ENCODE measurements at places on chromosomes 11 and 22.

GRCh38 chr11:35016916-35017315 is 100.5 kb downstream of the PDHX start:
- no peak for DNase-seq

- DNase-seq = no peak
These were observed 94.4 kb upstream of the ALX4 start for GRCh38 chr11:44404301-44404700.

DNA sequence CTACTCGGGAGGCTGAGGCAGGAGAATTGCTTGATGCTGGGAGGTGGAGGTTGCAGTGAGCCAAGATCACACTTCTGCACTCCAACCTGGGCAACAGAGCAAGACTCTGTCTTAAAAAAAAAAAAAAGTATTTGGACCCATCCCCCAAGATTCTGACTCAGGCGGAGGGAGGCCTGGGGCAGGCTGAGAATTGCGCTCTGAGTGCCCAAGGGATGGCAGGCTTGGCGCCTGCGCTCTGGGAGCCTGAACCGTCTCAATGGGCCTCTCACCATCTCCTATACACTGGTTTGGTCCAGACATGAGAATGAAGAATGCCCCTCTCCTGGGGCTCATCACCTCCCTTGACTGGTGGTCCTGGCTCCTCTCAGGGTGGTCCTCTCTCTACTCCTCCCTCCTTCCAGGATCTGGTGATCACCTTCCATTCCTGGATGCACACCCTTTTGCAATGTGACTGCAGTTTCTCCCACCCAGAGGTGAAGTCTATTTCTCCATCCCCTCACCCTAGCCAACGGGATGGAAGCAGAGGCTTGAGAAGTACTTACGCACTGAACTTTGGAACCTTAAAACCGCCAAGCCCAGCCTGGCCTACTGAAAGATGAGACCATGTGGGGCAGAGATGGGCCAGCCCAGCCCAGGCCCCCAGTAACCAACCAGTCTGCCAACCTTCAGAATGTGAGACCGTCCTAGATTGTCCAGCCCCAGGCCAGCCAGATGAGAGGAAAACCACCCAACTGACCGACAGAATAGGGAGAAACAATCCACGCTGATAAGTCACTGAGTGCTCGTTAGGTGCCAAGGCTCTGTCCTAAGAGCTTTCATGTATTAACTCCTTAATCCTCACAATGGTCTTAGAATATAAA is 4.9 kb downstream of the POLR3H start:
- no peak for DNase-seq

GRCh38 chr11:87173185-87174039 is 135.7 kb downstream of the TMEM135 start:
- DNase-seq = no peak

DNA sequence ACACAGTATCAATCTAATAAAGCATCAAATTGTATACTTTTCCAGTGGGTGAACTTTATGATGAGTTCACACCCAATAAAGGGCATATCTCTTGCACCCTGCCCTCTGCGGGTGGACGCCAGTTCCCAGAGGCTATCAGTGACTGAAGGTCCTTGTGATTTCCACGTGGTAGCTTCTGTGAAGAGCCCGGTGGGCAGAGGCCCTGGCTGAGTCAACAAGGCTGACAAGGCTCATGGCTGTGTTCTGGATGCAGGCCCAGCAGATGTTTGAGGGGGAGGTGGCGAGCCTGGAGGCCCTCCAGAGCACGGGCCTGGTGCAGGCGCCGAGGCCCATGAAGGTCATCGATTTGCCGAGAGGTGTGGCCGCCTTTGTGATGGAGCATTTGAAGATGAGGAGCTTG is 71.4 kb downstream of the PIWIL3 start:
- DNase-seq = no peak

DNA sequence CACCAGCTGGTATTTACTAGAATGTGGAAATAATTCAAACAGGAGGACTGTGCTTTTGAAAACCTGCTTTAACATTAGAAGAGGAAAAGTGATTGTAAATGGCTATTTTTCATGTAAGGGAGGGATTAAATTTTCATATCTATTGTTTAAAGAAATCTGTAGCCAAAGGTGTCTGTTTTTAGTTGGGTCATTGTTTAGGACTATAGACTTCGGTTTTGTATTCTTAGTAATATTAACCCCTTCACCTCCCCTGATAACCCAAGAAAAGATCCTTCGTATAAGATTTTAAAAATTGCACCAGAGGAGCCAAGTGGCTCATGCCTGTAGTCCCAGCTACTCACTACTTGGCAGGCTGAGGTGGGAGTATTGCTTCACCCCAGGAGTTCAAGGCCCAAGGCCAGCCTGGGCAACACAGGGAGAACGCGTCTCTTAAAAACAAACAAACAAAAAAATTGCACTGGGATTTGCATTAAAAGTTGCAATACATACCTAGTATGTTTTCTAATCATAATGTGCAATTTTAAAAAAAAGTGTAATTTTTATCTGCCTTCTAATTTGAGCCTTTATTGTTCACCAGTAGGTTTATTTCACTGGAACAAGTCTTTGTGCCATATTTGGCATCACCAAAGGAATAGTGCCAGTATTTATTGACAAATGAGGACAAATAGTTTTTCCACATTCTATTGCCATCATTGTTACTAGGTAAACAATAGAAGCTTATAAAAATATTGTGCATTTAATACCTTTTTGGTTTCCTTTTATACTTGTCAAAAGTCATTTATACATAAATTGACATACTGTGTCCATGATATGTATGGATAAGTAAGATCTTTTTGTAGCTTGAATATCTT is 34.3 kb downstream of the MTMR3 start:
- no peak for DNase-seq

GRCh38 chr11:126476977-126477376 is 121.5 kb downstream of the ST3GAL4 start:
- no peak for DNase-seq

- no peak for DNase-seq
These were observed 15.5 kb upstream of the C1QTNF4 start for GRCh38 chr11:47609675-47610074.

DNA sequence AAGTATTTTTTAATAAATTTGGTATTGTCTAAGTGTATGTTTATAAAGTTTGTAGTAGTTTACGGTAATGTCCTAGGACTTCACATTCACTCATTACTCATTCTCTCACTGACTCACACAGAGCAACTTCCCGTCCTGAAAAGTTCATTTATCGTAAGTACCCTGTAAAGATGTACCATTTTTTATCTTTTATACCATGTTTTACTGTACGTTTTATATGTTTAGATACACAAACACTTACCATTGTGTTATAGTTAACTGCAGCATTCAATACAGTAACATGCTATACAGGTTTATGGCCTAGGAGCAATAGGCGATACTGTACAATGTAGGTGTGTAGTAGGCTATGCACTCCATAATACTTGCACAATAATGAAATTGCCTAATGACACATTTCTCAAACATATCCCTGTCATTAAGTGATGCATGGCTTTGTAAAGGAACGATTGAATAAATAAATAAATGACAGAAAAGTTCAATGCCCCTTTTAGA is 12.5 kb upstream of the CARD18 start:
- no peak for DNase-seq

DNA sequence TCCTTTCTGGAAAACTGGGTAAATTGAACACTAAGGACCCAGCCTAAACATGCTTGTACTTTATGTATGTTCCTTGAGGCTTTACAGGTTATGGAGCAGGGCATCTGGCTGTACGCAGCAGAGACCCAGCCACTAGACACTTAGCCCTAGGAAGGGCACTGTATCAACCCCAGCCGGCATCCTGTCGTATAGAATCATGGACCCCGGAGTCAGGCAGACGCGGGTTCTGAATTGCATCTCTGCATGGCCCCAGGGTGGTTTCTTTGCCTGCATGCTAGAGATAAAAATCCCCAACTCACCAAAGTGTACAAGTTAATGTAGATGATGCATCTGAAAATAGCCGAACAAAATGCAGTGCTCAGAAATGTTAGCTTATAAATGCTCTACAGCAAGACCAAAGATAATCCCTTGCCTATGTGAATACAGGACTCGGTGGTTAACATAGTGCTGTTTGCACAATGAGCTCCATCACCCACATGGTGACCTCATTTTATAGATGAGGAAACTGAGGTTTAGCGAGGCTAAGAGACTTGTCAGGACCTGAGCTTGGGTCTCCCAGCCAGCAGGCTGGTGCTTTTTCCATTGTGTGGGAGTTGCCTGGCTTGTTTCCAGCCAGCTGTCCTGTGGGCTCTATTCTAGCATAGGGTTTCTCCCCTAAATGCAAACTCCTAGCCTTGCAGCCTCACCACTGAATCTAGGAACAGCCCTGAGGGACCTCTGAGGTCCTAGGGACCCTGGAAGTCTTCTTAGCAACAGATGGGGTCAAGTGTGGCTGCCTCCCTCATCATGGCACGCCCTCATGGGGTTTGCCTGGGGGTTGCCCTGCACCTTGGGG is 7.3 kb downstream of the CD6 start:
- no peak for DNase-seq

DNA sequence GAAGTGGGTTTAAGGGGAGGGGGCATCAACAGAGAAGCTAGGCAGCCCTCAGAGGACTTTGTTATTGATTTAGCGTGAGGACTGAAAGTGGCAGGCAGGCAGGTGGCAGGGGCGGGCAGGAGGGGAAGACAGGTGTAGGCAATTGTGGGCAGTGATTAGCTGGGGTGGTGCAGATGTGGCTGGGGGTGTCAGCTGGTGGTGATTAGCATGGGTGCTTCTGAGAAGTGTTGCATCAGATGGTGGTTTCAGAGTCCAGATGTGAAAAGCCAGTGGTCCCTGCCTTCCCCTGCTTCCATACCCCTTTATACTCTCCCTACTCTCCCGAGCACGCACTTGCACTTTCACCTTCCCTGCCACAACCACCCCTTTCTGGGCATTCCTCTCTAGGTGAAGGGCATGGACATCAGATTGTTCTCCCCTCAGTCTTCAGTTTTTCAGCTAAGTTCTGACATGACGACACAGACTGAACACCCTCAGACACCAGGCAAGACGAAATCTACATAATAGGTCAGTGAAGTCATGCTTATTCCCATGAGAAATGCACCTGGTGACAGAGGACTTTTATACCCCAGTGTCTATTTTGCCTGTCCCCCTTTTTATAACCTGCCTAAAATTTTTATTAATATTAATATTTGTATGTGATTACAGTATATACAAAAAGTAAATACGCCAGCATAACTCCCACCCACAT is 435.7 kb upstream of the CADM1 start:
- no peak for DNase-seq

DNA sequence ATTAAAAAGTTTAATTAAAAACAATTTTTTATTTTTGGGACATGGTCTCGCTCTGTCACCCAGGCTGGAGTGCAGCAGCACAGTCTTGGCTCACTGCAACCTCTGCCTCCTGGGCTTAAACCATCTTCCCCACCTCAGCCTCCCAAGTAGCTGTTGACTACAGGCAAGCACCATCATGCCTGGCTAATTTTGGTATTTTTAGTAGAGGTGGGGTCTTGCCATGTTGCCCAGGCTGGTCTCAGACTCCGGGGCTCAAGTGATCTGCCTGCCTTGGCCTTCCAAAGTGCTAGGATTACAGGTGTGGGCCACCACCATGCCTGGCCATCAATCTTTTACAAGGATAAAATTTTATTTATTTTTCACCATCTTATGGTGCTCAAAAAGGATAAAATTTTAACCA is 43.3 kb upstream of the PHOX2A start:
- DNase-seq = no peak

GRCh38 chr11:107752508-107752907 is 40.7 kb upstream of the SLN start:
- DNase-seq = no peak

- DNase-seq = no peak
These were observed 97.5 kb upstream of the RAG2 start for GRCh38 chr11:36695571-36695970.

GRCh38 chr11:7572001-7572712 is 58.4 kb downstream of the PPFIBP2 start:
- DNase-seq = no peak

DNA sequence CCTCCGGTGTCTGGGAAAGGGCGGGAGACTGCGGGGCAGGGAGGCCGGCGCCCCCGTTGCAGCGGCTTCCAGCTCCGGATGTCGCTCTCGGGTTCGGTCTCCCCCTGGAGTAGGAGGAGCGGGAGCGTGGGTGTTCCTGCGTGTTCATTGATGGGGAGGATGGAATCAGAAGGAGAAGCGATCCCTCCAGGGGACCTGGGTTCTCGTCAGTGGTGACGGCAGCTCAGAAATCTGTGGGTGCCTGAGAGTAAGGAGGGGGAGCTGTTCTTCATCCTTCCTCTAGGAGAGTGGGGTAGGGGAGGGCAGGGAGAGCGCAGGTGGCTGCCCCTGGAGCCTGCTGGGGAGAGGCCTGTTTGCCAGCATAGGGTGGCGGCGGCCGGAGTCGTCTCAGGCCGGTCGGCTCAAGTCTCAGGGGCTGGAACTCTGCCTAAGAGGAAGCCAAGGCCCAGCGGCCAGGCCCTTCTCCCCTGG is 1.1 kb downstream of the UBASH3B start:
- peak; percentile 17 for DNase-seq

GRCh38 chr11:75051043-75051442 is 45.6 kb downstream of the OR2AT4 start:
- no peak for DNase-seq

- DNase-seq = no peak
These were observed 4.4 kb downstream of the DUSP8 start for GRCh38 chr11:1567721-1568100.

DNA sequence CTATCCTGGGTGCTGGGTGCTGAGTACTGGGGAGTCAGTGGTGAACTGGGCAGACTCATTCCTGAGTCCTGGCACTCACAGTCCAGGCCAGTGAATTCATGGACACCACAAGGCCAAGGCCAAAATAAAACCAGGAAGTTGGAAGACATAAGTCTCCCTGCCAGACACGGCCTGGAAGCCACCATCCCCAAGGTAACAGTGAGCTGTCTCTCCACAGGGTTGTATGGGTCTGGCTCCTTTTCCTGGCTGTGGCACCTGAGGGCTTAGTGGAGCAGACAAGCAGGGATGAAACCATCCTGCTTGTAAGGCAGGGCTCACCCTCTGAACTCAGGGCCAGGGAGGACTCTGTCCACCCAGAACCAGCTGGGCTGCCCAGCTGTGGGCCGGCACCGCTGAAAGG is 54.7 kb upstream of the ALX4 start:
- DNase-seq = no peak

DNA sequence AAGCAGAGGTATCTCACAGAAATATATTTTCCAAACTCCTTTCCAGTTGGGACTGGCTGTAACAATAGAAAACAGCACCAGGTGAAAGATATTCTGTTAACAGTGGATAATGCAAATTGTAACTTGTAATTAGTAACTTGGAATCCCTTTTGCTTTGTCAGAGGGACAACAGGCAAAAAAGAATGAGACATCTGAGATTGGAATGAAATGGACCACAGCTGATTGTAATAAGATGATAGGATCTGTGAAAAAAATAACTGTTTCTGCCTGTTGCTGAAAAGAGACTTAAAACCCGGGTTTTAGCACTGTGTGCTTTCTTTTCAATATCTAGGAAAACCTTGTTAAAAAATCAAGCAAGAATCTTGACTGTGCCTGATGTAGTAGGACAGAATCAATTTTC is 655.7 kb downstream of the METTL15 start:
- no peak for DNase-seq

- no peak for DNase-seq
These were observed 38.5 kb upstream of the ARFGAP3 start for GRCh38 chr22:42895541-42895981.
